ENCODE measurements at places on chromosomes 7 and 10.
A peak's percentile ranks its signal among the peaks of the same experiment; 100 is the strongest.

- no peak for DNase-seq
These were observed 28.0 kb downstream of the DNAJC1 start for GRCh38 chr10:21975378-21975990.

DNA sequence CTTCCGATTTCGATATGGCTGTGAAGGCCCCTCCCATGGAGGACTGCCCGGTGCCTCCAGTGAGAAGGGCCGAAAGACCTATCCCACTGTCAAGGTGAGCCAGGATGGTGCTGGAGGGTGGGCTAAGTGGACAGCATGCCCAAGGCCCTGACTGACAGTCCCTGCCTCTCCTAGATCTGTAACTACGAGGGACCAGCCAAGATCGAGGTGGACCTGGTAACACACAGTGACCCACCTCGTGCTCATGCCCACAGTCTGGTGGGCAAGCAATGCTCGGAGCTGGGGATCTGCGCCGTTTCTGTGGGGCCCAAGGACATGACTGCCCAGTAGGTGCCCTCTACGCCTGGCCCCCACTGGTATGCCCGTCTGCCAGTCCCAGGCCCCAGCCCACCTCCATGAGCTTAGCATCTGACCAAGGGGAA lies 1.2 kb downstream of the NFKB2 start:
- no peak for DNase-seq

GRCh38 chr7:444606-445005 lies 75.0 kb downstream of the PDGFA start:
- DNase-seq, result no peak

DNA sequence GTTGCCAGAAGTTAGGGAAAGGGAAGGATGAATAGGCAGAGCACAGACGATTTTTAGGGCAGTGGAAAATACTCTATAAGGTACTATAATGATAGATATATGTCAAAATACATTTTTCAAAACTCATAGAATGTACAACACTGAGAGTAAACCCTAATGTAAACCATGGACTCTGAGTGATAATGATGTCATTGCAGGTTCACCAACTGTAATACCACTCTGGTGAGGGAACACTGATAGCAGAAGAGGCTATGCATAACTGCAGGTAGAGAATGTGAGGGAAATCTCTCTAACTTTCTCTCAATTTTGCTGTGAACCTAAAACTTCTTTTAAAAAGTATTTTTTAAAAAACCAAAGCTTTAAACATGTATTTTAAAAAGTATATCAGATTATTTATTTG lies 22.1 kb downstream of the POT1 start:
- DNase-seq, result no peak

- peak; percentile 71 for DNase-seq
These were observed 329.0 kb downstream of the RNLS start for GRCh38 chr10:88254091-88254490.

DNA sequence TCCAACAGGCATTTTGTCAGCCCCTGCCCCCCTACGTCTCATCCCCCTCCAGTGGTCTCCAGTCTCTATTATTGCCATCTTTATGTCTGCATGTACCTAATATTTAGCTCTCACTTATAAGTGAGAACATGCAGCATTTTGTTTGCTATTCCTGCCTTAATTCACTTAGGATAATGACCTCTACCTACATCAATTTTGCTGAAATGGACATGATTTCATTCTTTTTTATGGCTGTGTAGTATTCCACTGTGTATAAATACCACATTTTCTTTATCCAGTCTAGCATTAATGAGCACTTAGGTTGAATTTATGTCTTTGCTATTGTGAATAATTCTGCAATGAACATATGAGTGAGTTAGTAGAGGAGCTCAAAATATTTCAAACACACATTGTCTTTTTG lies 229.9 kb downstream of the SEMA3E start:
- DNase-seq, result no peak

DNA sequence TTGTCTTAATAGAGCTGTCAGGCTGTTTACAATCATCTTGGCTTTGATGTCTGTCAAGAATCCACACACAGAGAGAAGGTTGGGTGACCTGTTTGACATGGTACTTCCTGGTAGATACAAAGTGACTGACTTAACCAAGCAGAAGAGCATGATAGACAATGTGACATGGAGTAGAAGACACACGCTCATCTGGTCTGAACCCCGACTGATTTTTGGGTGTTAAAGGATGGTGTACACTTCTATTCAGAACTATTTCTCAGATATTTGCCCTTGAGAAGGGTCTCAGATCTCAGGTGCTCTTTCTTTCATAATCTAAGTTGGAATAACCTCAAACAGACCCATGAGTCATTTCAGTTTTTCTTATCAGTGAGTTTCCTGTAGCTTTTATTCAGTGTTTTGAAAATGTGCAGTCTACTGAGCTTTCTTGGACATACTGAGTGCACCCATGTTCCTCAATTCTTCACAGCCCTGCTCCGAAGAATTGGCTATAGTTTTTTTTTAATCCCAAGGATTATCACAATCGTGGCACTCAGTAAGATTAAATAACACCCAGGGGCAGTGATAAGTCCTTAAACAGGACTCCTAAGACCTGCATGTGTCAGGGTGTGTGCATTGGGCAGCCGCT lies 46.4 kb upstream of the NXPH1 start:
- no peak for DNase-seq

DNA sequence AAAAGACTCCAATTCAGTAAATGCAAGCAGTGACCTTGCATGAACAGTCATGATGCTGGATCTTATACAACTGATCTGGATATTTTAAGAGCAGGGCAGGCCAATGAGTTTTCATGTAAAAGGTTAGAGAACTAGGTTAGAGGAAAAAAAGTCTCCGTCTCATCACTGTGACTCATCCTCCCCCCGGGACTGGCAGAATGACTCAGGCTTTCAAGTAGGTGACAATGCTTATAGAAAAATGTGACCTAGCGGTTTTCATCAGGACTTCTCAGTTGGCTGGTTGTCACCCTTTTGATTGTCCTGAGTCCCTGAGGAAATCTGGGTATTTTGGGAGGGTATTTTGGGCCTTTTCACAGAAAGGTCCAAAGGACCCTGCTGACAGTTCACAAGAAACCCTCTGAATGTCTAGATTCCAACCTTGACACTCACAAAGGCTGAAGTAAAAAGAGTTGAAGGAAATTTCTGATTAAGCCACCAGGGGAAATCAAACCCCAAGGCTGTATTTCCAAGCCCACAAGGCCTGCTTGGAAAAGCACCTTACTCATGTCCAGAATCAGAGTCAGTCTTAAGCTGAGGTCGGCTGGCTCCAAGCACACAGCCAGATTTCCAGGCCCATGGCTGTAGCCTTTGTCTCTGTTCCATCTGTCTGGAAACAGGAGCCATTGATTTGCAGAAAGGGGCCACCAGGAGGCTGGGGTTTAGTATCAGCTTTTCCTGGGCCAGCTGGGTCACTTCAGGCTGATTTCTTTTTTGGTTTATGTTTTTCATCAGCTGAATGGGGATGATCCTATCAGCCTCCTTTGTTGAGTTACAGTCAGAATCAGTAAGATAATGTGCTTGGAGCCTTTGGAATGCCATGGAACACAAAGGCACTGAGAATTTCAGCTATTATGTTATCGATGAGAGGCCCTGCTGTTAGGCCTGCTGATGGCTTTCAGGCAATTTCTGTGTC lies 226.4 kb upstream of the HABP2 start:
- DNase-seq, result peak; percentile 79

DNA sequence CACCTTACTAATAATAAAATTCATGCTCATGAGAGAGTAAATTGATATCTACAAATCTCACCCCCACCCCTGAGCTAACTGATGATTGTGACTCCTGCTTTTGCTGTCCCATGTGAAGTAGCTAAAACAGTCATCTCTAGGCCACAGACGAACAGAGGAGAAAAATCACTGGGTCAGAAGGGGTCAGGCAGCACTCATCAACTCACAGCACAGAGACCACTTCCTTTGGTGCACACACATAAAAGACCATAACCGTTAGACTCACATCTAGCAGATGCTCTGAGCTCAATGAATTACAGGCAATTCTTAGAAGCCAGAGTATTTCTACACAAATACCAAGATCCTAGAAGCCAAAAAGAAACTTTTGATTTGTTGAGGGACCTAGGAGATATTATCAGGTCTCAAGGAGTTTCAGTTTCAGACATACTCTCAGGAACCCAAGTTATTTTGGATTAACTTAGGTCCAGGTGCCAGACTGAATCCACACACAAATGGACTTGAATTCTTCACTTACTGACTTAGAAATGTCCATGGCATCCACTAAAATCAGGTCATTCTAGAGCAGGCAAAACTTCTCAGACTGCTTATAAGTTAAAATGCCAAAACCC lies 65.0 kb upstream of the TES start:
- no peak for DNase-seq

GRCh38 chr7:119197877-119198527 lies 973.5 kb downstream of the ANKRD7 start:
- DNase-seq, result peak; percentile 10

- peak; percentile 64 for DNase-seq
These were observed 19.4 kb downstream of the GATA3 start for GRCh38 chr10:8073691-8074416.

DNA sequence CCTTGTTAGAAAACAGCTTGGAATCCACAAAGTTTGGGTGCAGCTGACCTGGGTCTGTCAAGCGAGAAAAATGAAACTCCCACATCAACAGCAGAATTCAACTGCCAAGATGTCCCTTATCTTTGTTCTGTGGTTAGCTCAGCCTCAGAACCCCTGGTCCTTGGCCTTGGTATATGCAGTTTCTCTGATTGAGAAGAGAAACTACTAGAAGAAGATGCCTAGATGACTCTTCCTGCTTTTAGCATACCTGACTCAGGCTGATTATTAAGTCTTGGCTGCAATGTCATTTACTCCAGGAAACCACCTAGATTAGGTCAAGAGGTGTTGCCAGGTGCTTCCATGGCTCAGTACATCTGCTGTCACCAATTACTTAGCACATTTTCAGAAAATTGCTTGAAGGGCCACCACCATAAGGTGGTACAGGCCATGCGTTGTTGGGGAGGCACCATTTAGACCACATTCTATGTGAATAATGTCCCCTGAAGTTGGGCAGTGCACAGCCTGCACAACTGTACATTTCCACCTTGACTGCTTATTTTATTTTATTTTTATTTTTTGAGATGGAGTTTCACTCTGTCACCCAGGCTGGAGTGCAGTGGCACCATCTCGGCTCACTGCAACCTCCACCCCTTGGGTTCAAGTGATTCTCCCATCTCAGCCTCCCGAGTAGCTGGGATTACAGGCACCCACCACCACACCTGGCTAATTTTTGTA lies 59.4 kb upstream of the ZNF438 start:
- DNase-seq, result no peak

GRCh38 chr7:139297795-139298194 lies 43.3 kb upstream of the FMC1 start:
- no peak for DNase-seq

DNA sequence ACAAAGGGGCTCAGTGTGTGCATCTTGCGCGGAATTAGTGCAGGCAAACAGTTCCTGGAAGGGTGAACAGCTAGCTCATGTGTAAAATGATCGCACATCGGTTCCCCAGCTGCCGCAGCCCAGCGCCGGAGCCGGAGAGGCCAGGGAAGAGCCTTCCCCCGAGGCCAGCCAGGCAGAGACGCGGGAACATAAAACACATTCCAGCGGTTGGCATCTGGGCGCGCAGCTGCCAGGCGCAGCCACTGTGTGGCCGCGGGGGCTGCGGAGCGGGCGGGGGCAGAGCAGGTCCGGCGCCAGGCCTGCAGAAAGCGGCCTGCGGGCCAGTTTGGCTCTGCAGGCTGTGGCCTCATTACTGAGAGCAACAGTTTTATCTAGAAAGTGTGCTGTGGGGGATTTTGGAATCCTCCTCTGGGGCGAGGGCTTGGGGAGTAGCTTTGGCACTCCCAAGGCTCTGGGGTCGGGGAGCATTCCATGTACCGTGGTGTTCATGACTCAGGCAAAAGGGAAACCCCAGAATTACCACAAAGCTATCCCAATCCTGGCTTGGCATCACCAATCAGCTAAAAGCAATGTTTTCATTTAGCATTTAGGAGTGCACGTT lies 74.3 kb downstream of the SAMD9 start:
- peak; percentile 87 for DNase-seq

DNA sequence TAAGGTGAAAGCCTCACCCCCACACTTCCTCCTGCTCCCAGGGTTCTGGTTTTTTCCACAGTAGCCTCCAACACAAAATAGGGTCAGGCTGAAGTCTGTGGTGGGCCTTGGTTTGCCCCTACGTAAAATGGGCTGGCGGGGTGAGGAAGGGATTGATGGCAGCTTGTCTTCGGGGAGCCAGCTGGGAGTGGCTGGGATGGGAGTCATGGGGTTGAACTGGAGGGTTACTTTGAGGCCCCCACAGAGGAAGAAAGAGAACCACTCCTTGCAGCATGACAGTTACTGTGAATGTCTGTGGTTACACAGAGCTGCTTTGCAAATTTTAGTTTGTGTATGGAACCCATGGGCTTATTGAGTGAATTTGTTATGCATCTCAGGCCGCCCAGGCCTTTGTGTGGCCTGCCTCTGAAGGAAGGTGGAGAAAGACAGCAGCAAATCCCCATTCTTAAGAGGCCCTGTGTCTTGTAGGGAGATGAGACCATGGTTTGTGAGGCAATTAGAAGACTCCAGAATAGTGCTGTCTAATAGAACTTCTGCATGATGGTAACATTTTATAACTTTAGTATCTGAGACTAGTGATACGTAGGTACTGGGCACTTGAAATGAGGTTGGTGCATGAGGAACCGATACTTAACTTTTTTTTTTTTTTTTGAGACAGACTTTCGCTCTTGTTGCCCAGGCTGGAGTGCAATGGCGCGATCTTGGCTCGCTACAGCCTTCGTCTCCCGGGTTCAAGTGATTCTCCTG lies 8.1 kb downstream of the TRIM8 start:
- no peak for DNase-seq

- no peak for DNase-seq
These were observed 84.8 kb upstream of the PHF14 start for GRCh38 chr7:10888861-10889260.

DNA sequence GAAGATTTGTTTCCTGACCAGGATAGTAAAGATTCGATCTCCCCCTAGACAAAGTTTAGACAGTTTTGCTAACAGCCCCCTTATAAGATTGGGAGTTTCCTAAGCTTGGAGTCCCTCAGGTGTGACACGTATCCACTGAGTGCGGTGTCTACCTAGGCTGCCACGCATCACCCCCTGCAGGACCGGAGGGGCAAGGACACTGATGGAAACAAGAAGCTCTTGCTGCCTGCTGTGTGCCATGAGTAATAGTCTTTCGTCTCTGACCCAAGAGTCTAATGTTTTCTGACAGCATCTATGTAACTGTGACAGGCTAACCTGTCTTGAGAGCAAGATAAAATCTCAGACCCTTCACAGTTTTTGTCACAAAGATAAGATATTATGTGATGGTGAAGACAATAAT lies 173.5 kb downstream of the SEMA3E start:
- no peak for DNase-seq

DNA sequence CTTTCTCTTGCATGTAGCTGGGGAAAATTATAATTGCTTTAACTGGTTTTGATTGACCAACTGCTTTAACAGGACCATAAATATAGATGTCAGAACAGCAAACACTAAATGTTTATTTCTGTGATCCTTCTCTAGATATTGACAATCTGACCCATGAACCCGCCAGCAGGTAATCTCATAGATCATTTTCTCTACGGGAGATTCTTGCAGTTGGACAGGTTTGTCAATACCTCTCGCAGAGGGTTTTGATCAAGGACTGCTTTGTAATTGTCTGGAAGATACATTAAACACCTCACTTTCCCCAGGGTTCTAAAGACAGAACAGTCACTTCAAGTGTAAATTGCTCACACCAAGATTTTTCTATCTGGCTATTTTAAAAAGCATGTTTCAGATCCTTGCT lies 235.8 kb upstream of the RHOBTB1 start:
- no peak for DNase-seq

- peak; percentile 56 for DNase-seq
These were observed 3.1 kb upstream of the PAPSS2 start for GRCh38 chr10:87656431-87657072.

GRCh38 chr10:105170521-105170920 lies 529.4 kb downstream of the SORCS3 start:
- DNase-seq, result no peak
